ENCODE measurements at places on chromosomes 16 and 17.

GRCh38 chr17:36817483-36818048, 119.7 kb upstream of the LHX1 start:
- no peak for DNase-seq

- DNase-seq: no peak
These were observed 119.7 kb upstream of the CACNG5 start for GRCh38 chr17:66715076-66715675.

GRCh38 chr17:51640108-51640622, 379.8 kb downstream of the UTP18 start:
- no peak for DNase-seq

- no peak for DNase-seq
These were observed 1.4 kb downstream of the NT5C start for GRCh38 chr17:75130059-75130631.

GRCh38 chr17:43373356-43373755, 25.4 kb upstream of the ARL4D start:
- DNase-seq: no peak

- no peak for DNase-seq
These were observed 10.4 kb downstream of the ERAL1 start for GRCh38 chr17:28864991-28865849.

- DNase-seq: no peak
These were observed 45.8 kb upstream of the GSE1 start for GRCh38 chr16:85567101-85567866.

Measured in activated gamma-delta T cell treated with anti-CD3 and anti-CD28 coated beads, Interleukin-2, amount 50 U/mL, for 16 hours (primary cell).